Ovary (tissue), 10 donors: ENCODE measurements at places on chromosomes 5 and 9.

DNA sequence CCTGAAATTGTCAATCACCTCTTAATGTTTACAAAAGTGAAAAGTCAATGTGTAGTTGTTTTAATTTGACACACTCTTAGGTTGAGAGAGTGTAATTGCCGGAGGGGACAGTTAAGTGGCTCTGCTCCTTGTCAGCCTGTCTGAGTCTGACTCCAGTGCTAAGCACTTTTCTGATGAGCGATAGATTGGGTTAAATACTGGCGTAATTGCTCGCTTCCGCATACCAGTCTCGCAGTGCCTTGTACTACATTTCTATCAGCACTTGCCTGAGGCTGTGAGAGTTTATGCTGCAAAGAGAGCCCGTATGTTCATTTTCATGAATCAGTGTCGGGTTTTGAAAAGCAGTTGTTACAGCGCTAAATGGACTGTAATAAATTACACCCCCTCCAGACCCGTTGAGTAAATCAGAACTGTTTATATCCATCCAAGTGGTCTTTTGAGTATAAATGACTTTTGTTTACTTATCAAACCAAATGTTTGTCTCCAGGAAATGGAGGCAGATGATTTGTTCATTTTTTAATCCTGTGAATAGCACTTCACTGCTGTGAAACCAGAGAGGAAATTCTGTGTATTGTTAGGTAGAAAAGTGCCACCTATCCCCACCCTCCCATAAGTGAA lies 41.0 kb upstream of the DMRT3 start:
- no peak for DNase-seq

DNA sequence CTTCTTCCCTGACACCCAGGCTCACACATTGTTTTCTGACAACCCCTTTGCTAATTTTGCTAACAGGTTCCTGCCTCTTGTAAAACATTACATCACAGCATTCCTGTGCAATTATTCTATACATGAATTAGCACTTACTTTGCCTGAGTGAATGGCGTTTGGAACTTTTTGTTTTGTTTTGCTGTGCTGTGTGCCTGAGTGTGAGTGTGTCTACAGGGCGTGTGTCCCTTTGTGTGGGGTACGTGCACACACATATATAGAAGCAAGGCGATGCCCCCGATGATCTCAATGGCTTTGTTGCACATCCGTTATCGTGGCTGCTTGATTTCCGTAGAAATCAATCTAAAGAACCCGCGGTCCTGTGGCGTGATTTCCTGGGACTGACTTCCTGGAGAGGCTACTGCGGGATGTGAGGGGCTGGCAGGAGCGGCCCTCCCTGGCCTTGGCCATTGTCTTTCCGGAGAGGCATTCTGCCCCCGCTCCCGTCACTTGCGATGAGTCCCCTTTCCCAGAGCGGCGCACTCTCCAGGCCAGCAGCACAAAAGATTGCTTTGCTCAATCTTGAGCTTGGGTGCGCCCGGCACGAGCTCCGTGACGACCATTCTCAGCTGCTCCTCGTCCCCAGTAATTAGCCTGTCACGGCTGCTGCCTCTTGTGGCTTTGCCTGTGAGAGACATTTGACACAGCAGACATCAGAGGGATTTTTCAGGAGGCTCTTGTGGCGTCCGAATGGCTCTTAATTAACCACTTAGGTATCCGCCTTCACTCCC lies 398.1 kb upstream of the IRX1 start:
- DNase-seq: no peak

- no peak for DNase-seq
Measured at GRCh38 chr5:3428334-3428733, 167.3 kb upstream of the IRX1 start.

DNA sequence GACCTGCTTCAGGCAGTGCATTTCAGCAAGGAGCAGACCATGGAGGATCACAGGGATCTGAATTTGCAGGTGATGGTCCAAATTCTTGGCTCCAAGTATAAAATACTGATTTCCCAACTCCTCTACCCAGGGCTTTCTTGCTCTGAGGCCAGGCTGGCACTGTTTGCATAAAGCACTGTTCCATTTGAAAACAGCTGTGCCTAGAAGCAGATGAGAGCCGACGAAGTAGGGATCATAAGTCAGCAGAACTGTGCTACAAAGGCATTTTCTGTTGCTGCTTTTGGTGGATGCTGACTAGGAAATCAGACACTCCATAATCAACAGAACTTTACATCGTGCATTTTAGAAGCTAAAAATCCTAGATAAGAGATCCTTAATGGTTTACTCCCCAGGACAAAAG lies 126.4 kb downstream of the MAT2B start:
- no peak for DNase-seq

DNA sequence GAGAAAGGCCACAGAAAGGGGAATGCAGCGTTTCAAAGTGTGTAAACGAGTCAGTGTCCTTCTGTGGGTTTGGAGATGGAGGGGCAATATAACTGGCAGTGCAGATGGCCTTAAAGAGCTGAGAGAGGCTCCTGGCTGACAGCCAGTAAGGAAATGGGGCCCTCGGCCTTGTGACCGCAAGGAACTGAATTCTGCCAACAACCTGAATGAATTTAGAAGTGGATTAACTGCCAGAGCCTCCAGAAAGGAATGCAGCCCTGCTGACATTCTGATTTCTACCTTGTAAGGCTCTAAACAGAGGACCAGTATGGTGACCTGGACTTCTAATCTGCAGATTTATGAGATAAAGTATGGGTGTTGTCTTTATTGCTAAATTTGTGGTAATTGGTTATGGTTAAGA lies 17.5 kb upstream of the NREP start:
- DNase-seq: no peak

DNA sequence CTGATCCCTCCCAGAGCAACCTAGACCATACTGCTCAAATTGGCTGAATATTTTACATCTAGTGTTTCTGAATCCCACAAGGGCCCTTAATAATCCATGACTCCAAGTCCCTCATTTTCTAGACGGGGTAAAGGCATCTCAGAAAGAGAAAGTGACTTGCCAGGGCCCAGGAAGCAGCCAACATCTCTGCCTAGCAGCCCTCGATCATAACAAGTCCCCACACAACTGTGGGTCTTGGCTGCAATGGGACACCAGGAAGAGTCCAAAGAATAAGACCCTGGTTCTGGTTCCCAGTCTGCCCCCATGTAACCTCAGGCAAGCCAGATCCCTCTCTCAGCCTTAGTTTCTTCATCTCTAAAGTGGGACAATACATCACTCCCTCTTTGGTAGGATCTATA lies 6.3 kb downstream of the ANXA6 start:
- DNase-seq: no peak

DNA sequence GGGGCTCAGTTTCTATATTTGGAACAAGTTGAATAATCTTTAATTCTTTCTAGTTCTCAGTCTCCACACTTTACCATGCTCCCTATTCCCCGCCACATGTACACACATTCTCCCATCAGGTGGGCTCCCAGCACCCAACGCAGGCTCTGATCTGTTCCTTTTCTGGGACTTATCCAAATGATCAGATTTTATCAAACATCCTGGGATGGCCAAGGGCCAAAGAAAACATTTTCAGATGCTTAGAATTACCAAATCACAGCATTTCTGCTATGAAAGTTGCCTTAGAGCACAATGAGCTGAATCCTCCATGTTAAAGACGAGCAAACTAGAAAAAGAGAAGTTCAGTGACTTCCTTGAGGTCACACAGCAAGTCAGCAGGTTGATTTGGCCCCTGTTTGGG lies 153.4 kb downstream of the SEC61B start:
- no peak for DNase-seq

- no peak for DNase-seq
Measured at GRCh38 chr9:35797311-35798109, 6.1 kb downstream of the NPR2 start.

DNA sequence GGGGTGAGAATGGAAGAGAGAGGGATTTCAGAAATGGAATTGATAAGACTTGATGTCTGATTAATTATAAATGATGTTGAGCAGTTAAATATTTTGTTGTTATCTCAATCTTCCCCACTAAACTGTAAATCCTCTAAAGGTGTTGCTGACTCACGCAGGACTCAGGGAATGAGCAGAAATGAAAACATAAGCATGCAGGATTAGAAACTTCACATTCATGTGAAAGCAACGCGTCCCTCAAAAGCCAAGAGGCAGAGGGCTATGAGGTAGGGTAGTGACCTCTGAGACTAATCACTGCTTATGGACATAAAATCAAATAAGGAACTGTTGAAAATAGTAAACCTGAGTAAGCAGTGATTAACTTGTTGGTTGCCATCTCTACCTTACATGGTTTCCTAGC lies 21.1 kb downstream of the ADAMTSL1 start:
- DNase-seq: no peak

DNA sequence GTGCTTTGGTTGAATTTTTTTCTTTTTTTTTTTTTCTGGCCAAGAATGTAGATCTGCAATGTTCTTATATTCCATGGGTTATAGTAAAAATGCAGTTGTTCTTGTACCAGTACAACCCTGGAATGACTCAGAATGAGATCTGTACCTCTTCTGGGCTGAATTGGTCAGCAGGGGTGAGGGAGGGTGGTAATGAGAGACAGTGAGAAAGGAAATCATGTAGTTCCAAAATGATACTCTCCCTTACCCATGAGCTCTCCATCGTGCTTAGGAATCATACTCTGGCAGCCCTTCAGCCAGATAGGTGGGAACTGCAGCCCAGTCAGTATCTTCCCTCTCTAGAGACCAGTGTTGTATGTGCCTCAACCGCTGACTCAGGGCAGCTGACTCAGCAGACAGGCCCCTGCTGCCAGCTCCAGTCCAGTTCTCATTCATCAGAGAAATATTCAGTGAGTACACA lies 2.1 kb upstream of the GLIS3 start:
- DNase-seq: peak; percentile 76

- DNase-seq: no peak
Measured at GRCh38 chr5:75053054-75053303, 621 bp upstream of the GCNT4 start.

- no peak for DNase-seq
Measured at GRCh38 chr5:136197462-136198142, 4.6 kb upstream of the SMIM32 start.

GRCh38 chr9:130034570-130034969 lies 8.4 kb downstream of the FNBP1 start:
- no peak for DNase-seq

DNA sequence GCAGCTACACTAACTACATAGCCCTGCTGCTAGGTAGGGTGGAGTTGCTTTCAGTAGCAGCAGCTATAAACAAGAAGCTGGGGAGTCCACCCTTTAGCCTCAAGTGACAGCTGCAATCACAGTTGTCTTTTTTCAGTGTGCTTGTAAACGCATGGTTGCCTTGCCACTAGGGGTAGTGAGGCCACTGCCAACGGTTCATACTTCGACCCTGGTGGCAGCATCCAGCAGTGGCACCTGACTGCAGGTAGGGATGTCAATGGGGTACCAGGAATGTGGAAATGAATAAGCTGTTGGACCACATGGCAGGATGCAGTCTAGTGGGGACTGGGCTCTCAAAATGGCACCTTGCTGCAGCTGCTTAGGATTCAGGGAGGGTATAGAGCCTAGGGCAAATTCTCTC lies 367.2 kb downstream of the RASEF start:
- no peak for DNase-seq

GRCh38 chr9:35226651-35227050 lies 64.8 kb downstream of the UNC13B start:
- no peak for DNase-seq

DNA sequence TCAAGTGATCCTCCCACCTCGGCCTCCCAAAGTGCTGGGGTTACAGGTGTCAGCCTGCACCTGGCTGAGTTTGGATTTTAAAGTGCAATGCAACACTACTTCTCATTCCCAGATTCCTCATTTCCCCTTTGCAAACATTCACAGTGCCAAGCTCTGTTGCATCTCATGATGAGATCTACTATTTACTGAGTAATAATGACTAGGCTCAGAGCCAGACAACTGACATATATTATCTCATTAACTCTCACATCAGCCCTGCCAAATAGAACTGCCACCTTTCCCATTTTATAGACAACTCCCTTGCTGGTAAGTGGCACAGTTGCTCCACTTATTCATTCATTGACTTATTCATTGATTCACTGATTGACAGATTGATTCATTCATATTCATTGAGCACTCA lies 7.0 kb downstream of the PDE6A start:
- DNase-seq: no peak

- DNase-seq: peak; percentile 51
Measured at GRCh38 chr9:35035851-35036701, 36.3 kb downstream of the VCP start.

GRCh38 chr5:56356121-56356835 lies 123.1 kb upstream of the ANKRD55 start:
- no peak for DNase-seq

GRCh38 chr9:93295031-93295430 lies 111.1 kb downstream of the WNK2 start:
- DNase-seq: peak; percentile 64

DNA sequence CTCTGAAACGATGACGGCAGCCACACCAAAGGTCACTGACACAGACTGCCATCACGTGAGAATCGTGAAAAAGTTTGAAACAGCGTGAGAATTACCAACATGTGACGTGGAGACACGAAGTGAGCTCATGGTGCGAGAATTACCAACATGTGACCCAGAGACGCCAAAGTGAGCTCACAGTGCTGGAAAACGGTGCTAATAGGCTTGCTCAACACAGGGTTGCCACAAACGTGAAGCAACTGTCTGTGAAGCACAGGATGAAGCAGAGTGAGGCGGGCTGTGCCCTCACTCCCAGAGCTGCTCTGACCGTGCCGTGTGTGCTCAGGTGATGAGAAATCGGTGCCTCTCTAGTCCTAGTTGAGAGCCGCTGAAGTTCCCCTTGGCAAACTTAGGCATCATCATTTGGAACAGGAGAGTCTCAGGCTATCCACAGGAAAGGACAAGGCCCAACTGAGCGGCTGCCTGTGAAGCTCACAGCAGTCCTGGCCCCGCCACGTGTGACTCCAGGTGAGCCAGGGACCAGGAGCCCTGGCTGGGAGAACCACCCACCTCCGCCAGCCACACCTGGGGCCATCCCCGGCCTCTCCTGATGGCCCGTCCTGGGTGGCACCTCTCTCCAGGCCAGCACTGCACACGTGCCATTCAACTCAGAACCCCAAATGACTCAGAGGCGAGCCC lies 29.8 kb upstream of the SLC6A3 start:
- no peak for DNase-seq

GRCh38 chr9:136024696-136025316 lies 63.6 kb upstream of the UBAC1 start:
- DNase-seq: peak; percentile 68

GRCh38 chr5:65209341-65209740 lies 272.4 kb downstream of the ADAMTS6 start:
- no peak for DNase-seq

DNA sequence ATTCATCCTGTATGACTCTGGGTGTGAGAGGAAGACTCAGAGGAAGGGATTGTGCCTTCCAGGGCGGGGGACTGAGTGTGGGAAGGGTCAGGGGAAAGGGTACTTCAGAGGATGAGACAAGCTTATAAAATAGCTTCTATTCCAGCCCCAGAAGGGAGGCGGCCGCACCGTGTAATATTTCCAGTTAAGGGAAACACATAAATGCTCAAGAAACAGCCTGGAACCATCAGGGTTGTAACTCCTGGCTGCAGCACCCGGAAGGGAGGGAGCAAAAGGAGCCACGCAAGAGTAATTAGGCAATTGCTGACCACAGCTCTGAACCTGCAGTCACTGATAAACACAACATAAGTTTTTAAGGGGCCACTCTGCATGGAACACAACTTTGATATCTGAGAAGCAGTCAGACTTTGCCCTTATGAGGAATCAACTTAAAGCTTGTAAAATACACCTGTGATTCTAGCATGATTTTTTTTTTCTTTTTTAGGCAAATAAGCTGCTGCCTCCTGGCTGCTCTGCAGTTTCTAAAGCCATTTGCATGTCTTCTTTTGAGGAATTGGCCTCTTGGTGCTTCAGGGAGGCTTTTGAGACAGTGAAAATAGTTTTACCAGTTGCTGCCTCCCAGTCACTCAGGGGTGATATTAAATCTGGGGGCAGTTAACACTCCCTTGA lies 382.7 kb downstream of the ENC1 start:
- DNase-seq: peak; percentile 87

GRCh38 chr9:81772144-81772543 lies 82.8 kb upstream of the TLE1 start:
- DNase-seq: no peak
